ENCODE measurements at places on chromosomes 13 and 19. TPM values are rescaled to one million over a fixed set of nuclear protein-coding genes. Genes with fewer than 3 reads are reported as not detected.

The RFPL4AL1 gene
- total RNA-seq, result not detected

The KL gene
- 7.0 TPM for total RNA-seq

DNA sequence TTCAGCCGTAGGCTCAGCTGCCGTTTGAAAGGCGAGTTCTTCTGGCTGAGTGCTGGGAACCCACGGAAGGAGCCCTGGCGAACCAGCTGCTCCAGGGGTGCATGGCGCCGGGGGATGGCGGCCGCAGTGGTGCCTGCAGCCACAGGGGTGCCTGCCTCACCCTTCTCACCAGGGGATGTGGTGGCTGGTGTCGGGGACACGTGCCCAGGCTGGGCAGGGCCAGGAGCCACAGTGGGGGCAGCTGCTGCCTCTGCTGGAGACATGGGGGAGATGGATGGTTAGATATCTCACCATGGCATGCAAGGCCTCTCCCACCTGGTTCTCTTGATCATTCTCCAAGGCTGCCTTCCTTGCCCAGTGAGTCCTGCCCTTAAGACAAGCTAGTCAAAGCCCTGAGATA lies 17.1 kb downstream of the NUMBL start:
- no peaks in the 10 kb centered on the region for H3K4me1 ChIP-seq
- no peaks in the 10 kb centered on the region for H3K36me3 ChIP-seq
- H3K27me3 ChIP-seq, result no peaks in the 10 kb centered on the region
- no peak overlapping the region for H3K4me3 ChIP-seq

- no peak overlapping the region for H3K4me3 ChIP-seq
- H3K4me1 ChIP-seq, result no peaks in the 10 kb centered on the region
- no peaks in the 10 kb centered on the region for H3K27me3 ChIP-seq
- H3K36me3 ChIP-seq, result no peaks in the 10 kb centered on the region
- DNase-seq, result peak; percentile 62
Observed at GRCh38 chr13:51534041-51534817, 50.0 kb upstream of the WDFY2 start.

The DIAPH3 gene
- total RNA-seq, result 3.1 TPM

- H3K36me3 ChIP-seq, result no peaks in the 10 kb centered on the region
- no peak overlapping the region for H3K27ac ChIP-seq
- H3K4me3 ChIP-seq, result no peak overlapping the region
- no peak for DNase-seq
- no peaks in the 10 kb centered on the region for H3K4me1 ChIP-seq
- no peaks in the 10 kb centered on the region for H3K27me3 ChIP-seq
Observed at GRCh38 chr19:3644351-3645066, 17.9 kb upstream of the CACTIN start.

Measured in Peyer's patch (tissue), 4 donors.